ENCODE measurements at places on chromosomes 4 and X. TPM values are rescaled to one million over a fixed set of nuclear protein-coding genes. Genes with fewer than 3 reads are reported as not detected.

The SPANXB1 gene
- total RNA-seq, result not detected

The KCND1 gene
- total RNA-seq, result 1.5 TPM

The MAGEB2 gene
- total RNA-seq, result not detected

The RAB9B gene
- total RNA-seq, result not detected

The COL4A6 gene
- total RNA-seq, result not detected

The RBM10 gene
- 29.4 TPM for total RNA-seq

The MRPL1 gene
- 17.5 TPM for total RNA-seq

DNA sequence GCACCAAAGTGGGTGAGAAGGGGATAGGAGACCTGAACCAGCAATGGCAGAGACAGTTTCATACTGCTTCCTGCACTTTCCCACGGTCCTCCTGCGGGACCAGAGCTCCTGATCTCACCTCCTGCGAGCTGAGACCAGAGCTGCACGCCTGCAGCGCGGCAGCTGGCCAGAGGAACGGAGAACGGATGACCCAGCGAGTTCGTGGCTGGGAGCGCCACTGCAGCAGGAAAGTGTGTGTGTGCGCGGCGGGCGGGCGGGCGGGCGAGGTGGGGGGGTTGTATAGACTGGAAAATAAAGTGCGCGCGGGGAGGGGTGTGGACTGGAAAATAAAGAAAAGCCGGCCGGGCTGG is 16.5 kb downstream of the MCF2 start:
- no peak overlapping the region for H3K27ac ChIP-seq
- H3K36me3 ChIP-seq, result no peaks in the 10 kb centered on the region
- DNase-seq, result no peak
- H3K4me3 ChIP-seq, result no peak overlapping the region
- peaks cover 7% of the 10 kb centered on the region for H3K27me3 ChIP-seq

DNA sequence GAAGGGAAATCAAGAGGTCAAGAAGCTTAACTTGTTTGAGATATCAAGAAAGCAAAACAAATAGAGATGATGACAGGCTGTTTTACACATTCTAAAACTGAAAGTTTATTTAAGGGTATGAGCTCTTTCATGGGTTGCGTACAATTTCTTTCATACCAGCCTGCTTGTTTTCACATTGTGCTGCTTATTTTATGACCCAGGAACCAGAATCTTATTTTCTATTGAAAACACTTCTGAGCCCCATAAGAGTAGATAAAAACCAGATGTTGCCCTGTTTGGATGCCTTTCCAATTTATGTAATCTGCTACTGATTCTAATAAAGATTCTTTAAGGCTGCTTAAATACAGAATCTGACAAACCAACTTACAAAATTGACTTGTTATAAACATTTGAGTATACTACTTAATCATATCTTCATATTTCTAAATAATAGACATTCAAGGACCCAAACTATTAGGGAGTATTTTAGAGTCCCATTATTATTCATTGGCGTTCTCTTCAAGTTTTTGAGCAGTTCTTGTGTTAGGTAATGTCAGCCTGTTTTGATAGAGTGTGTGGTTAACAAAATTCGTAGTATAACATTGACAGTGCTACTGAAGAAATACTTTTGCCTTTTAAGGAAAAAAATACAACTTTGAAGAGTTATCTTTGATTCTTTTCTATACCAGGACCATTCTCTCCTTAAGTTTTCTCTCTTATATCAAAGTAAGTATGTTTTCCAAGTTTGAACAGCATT is 74.4 kb downstream of the PDLIM5 start:
- H3K4me1 ChIP-seq, result no peaks in the 10 kb centered on the region
- no peak overlapping the region for H3K27ac ChIP-seq
- H3K36me3 ChIP-seq, result no peaks in the 10 kb centered on the region
- no peaks in the 10 kb centered on the region for H3K27me3 ChIP-seq
- H3K4me3 ChIP-seq, result no peak overlapping the region

- no peaks in the 10 kb centered on the region for H3K36me3 ChIP-seq
- H3K4me3 ChIP-seq, result no peak overlapping the region
- no peak overlapping the region for H3K27ac ChIP-seq
- no peak for DNase-seq
- no peaks in the 10 kb centered on the region for H3K4me1 ChIP-seq
Observed at GRCh38 chr4:8777320-8778196, 94.1 kb downstream of the HMX1 start.

- H3K4me3 ChIP-seq, result no peak overlapping the region
- no peak for DNase-seq
- H3K4me1 ChIP-seq, result no peaks in the 10 kb centered on the region
- no peaks in the 10 kb centered on the region for H3K27me3 ChIP-seq
- H3K36me3 ChIP-seq, result no peaks in the 10 kb centered on the region
Observed at GRCh38 chrX:10821293-10821692, 200.9 kb upstream of the MID1 start.

- H3K27me3 ChIP-seq, result no peaks in the 10 kb centered on the region
- H3K27ac ChIP-seq, result no peak overlapping the region
- H3K4me1 ChIP-seq, result no peaks in the 10 kb centered on the region
- no peak overlapping the region for H3K4me3 ChIP-seq
- H3K36me3 ChIP-seq, result no peaks in the 10 kb centered on the region
Observed at GRCh38 chr4:23981328-23981727, 91.5 kb upstream of the PPARGC1A start.

DNA sequence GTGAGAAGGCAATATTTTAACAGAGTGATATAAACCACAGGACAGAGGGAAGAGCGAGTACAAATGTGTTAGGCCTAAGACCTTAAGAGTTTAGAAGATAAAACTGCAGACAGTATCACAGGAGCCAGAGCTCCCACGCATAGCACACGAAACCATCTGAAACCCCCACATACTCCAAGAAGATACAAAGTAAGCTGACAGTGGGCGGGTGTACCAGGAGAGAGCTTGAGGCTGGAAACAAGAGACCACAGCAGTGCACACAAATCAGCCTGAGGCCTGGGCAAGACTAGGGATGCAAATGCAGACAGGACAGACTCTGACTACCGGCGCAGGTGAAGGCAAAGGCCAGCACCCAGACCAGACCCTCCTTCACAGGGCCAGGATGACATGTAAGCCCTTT is 54.1 kb upstream of the ARHGAP24 start:
- H3K4me3 ChIP-seq, result no peak overlapping the region
- no peak overlapping the region for H3K27ac ChIP-seq
- H3K36me3 ChIP-seq, result no peaks in the 10 kb centered on the region
- no peaks in the 10 kb centered on the region for H3K27me3 ChIP-seq
- DNase-seq, result no peak
- H3K4me1 ChIP-seq, result no peaks in the 10 kb centered on the region

- H3K4me1 ChIP-seq, result no peaks in the 10 kb centered on the region
- DNase-seq, result no peak
- no peaks in the 10 kb centered on the region for H3K27me3 ChIP-seq
- H3K36me3 ChIP-seq, result no peaks in the 10 kb centered on the region
- H3K27ac ChIP-seq, result no peak overlapping the region
Observed at GRCh38 chr4:74408639-74409038, 36.3 kb upstream of the AREG start.

DNA sequence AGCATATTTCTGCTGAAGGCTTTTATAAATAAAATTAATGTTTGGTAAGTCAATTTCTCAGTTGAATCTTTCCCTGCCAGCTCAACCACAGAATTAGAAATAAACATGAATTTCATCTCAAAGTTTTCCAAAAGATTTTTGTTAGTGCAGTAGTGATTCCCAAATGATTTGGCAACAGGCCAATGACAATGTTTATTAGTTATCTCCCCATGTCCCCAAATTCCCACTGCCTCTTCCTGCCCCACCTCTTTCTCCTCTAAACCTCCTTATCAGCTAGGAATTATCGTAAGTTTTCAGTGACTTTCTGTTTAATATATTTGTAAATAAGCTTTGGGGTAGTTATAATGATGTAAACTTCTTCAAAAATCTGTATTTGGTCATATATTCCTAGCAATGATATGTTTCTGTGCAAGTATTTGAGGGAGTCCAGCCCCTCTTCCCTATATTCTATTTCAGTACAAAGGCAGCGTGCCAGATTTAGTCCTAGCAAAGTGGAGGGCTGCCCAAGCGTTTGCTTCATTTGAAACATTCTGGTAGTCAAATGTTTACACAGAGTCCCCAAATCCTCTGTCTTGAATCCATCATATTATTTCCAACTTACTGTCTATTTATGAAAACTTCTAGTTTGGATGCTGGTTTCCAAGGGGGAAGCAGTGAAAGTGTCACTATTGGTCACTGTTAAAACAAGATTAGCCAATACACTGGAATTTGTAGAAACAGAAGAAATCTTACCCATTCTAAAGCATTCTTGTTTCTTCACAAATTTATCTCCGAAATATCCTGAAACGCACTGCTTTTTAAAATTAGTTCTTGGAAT is 33.7 kb upstream of the ANKRD50 start:
- DNase-seq, result no peak
- H3K4me1 ChIP-seq, result no peaks in the 10 kb centered on the region
- no peaks in the 10 kb centered on the region for H3K36me3 ChIP-seq
- H3K27ac ChIP-seq, result no peak overlapping the region
- no peaks in the 10 kb centered on the region for H3K27me3 ChIP-seq

- H3K36me3 ChIP-seq, result no peaks in the 10 kb centered on the region
- no peaks in the 10 kb centered on the region for H3K4me1 ChIP-seq
- no peaks in the 10 kb centered on the region for H3K27me3 ChIP-seq
Observed at GRCh38 chr4:36915717-36916116, 328.8 kb upstream of the NWD2 start.

GRCh38 chr4:159446266-159446976 is 343.5 kb downstream of the RAPGEF2 start:
- H3K27me3 ChIP-seq, result no peaks in the 10 kb centered on the region
- no peaks in the 10 kb centered on the region for H3K36me3 ChIP-seq

GRCh38 chrX:130086447-130087206 is 23.7 kb downstream of the ELF4 start:
- peak; percentile 74 for DNase-seq
- no peaks in the 10 kb centered on the region for H3K27me3 ChIP-seq
- peak overlapping the region; percentile 76 for H3K27ac ChIP-seq
- H3K36me3 ChIP-seq, result no peaks in the 10 kb centered on the region
- H3K4me1 ChIP-seq, result peaks cover 93% of the 10 kb centered on the region

DNA sequence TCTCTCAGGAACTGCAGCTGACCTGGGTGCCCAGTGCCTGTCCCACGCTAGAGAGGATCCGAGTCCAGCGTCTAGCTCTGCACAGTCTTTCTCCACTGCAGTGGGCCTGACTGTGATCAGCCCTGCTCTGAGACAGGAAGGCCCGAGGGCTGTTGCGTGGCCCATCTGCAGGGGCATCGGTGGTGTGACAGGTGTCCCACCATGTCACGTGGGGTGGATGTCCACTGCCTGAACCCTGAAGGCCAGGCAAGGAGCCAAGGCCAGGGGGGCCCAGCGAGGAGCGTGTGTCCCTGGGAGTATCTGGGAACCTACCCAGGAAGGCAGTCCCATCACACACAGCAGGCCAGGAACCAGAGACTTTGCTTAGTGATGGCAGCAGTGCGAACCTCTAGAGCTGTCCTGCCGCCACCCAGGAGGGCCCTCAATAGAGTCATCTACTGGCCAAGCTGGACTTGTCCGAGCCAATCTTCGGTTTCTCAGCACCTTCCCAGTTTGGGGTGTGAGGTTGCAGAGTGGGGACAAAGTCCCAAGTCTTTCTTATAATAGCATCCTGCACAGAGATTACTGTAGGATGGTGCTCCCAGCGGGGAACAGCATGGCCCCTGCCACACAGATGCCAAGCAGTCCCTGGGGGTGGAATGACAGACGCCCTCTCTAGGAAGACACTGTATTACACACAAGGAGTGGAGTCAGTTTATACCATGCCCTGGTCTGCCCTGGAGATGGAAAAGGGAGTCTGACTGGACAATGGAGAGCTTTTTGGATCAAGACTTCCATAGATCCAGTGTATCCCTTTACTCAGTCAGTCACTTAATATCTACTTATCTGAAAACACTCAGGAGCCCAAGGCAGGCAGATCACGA is 38.3 kb downstream of the DCTD start:
- no peaks in the 10 kb centered on the region for H3K4me1 ChIP-seq
- H3K27me3 ChIP-seq, result no peaks in the 10 kb centered on the region
- no peak overlapping the region for H3K27ac ChIP-seq
- peaks cover 5% of the 10 kb centered on the region for H3K36me3 ChIP-seq
- DNase-seq, result no peak
- H3K4me3 ChIP-seq, result no peak overlapping the region

GRCh38 chrX:153794897-153795816 is 689 bp downstream of the SSR4 start:
- no peaks in the 10 kb centered on the region for H3K27me3 ChIP-seq
- peaks cover 24% of the 10 kb centered on the region for H3K36me3 ChIP-seq
- DNase-seq, result no peak
- peak overlapping the region; percentile 89 for H3K4me3 ChIP-seq

GRCh38 chr4:127414951-127415606 is 217.7 kb upstream of the INTU start:
- no peak overlapping the region for H3K27ac ChIP-seq
- H3K4me3 ChIP-seq, result no peak overlapping the region
- H3K27me3 ChIP-seq, result no peaks in the 10 kb centered on the region
- no peaks in the 10 kb centered on the region for H3K4me1 ChIP-seq
- DNase-seq, result no peak
- no peaks in the 10 kb centered on the region for H3K36me3 ChIP-seq

DNA sequence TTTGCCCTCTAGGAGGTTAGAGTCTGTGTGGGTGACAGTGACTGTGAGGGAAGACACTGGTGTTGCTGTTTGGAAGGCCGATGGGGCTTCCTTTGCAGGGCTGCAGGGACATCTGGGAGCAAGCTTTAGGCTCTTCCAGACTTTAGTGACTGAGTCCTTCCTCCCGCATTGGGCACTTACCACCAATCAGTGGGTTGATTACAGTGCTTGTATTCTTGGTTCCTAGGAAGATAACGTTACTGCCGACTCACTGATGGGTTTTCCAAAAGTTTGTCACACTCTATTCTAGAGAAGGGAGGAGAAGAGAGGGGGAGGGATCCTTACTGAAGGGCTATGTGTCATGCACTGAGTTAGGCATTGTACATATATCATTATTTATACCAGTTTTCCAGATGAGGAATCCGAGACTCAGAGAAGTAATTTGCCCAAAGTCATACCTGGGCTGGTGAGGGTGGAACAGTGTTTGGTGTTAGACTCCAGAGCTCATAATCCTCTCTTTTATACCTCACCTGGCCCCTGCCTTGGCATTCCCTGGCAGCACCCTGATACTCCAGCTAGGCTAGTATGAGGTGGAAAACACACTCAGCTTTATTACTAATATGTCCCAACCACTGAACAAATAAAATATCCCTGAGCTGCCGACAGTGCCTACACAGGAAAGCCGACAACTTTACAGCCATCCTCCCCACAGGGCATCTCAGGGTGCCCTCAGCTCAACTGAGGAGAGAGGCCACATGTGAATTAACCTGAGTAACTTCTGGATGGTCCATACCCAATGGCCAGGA is 3.8 kb downstream of the CHST7 start:
- peaks cover 54% of the 10 kb centered on the region for H3K4me1 ChIP-seq
- no peak overlapping the region for H3K27ac ChIP-seq
- no peaks in the 10 kb centered on the region for H3K27me3 ChIP-seq

- no peak overlapping the region for H3K27ac ChIP-seq
- H3K4me3 ChIP-seq, result no peak overlapping the region
- H3K4me1 ChIP-seq, result peaks cover 4% of the 10 kb centered on the region
Observed at GRCh38 chrX:12894074-12895030, 12.1 kb upstream of the TLR8 start.

- no peak overlapping the region for H3K4me3 ChIP-seq
- DNase-seq, result no peak
- H3K4me1 ChIP-seq, result no peaks in the 10 kb centered on the region
- no peaks in the 10 kb centered on the region for H3K27me3 ChIP-seq
- no peak overlapping the region for H3K27ac ChIP-seq
Observed at GRCh38 chr4:74423104-74423503, 21.8 kb upstream of the AREG start.

Measured in CD4-positive, alpha-beta T cell (primary cell).